ENCODE measurements at places on chromosomes 4 and X. TPM values are rescaled to one million over a fixed set of nuclear protein-coding genes. Genes with fewer than 3 reads are reported as not detected.
A peak's percentile ranks its signal among the peaks of the same experiment; 100 is the strongest.

DNA sequence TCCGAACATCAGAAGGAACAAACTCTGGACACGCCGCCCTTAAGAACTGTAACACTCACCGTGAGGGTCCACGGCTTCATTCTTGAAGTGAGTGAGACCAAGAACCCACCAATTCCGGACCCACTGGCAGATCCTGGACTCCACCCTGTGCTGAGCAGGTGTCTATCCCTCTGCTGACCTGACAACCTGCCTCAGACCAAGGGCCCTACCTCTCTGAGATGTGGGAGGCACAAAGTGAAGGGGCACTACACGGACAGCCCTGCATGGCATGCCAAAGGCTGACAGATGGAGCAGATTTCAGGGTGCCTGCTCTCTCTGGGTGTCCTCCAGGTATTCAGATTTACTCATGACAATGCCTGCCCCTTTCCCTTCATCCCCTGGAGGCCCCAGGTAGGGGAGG is 14.0 kb upstream of the HSFX1 start:
- no peak overlapping the region for H3K4me3 ChIP-seq
- no peak for DNase-seq
- no peak overlapping the region for H3K27ac ChIP-seq
- no peaks in the 10 kb centered on the region for H3K4me1 ChIP-seq

DNA sequence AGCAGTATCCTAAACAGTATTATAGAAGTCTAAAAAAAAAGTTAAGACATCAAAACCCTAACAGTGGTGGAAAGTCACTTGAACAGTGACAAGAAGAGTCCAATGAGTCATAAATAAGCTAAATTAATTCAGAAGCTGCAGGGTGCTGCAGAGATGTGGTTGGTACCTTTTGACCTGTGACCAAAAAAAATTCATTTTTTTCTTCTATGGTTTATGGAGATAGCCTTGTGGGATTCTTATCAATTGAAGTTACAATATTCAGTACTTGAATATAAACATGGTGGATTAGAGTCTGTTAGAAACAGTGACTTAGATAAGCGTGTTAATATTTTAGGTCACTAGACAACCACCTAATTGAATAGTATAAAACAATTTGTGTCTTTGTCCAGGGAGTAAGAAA is 35.4 kb downstream of the CCSER1 start:
- H3K4me3 ChIP-seq: no peak overlapping the region
- no peak overlapping the region for H3K27ac ChIP-seq

- H3K27ac ChIP-seq: no peak overlapping the region
- H3K4me1 ChIP-seq: no peaks in the 10 kb centered on the region
- DNase-seq: no peak
- H3K27me3 ChIP-seq: no peaks in the 10 kb centered on the region
These were observed 804.2 kb upstream of the FRG1 start for GRCh38 chr4:189136462-189136861.

DNA sequence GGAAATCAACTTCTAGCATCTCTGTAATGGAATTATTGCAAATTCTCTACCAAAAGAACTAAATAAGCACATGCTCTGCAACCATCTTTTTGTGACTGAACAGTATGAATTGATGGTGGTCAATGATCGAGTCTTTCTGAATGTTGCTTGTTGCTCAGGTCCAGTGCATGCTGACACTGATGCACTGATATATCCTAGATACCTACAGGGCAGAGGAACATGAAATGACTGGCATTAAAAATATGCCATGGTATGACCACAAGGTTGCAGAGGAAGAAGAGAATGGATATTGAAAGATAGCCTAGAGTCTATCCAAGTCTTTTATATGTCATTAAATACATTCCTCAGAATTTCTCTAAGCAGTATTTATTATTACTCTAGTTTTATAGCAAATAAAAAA is 692.8 kb upstream of the TENM3 start:
- H3K27ac ChIP-seq: no peak overlapping the region
- no peaks in the 10 kb centered on the region for H3K36me3 ChIP-seq
- no peaks in the 10 kb centered on the region for H3K4me1 ChIP-seq
- H3K4me3 ChIP-seq: no peak overlapping the region
- DNase-seq: no peak

The ELOVL6 gene
- total RNA-seq: 4.1 TPM

GRCh38 chr4:186760576-186760975 is 36.9 kb upstream of the FAT1 start:
- no peak overlapping the region for H3K27ac ChIP-seq
- no peaks in the 10 kb centered on the region for H3K27me3 ChIP-seq
- DNase-seq: no peak
- no peak overlapping the region for H3K4me3 ChIP-seq
- no peaks in the 10 kb centered on the region for H3K36me3 ChIP-seq
- no peaks in the 10 kb centered on the region for H3K4me1 ChIP-seq

DNA sequence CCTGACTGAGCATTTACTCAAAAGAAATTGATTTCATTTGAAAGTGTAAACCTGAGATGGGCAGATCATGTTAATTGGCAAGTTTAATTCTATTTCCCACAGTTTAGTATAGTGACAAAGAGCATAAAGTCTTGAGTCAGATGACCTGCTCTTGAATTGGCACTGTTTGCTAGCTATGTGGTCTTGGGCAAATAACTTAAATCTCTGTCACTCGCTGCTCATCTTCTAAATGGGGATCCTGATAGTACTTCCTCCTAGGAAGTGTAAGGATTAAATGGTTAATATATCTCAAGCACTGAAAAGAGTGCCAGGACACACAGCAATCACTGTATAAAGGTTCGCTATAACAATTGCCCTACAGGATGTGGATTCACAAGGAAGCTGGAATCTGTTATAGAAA is 242.8 kb upstream of the JADE1 start:
- H3K4me3 ChIP-seq: no peak overlapping the region
- H3K27me3 ChIP-seq: no peaks in the 10 kb centered on the region
- DNase-seq: no peak
- no peaks in the 10 kb centered on the region for H3K36me3 ChIP-seq

DNA sequence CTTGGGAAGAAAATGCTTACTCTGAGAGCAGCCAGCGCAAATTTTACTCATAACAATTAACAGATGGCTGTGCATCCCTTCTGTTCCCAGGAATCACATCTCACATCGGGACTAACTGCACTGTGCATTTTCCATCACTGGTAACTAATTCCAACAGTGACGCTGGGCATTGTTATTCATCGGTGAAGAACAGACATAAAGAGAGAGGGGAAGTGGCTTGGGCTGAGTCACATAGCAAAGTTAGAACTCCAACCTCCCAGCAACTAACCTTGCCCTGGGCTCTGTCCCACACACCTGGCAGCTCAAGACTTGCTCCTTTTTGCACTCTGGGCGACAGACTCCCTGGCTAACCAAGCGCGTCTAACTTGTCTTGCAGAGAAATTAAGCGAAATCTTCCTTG is 6.4 kb upstream of the LONRF3 start:
- H3K4me1 ChIP-seq: no peaks in the 10 kb centered on the region
- H3K27me3 ChIP-seq: no peaks in the 10 kb centered on the region
- no peaks in the 10 kb centered on the region for H3K36me3 ChIP-seq
- no peak for DNase-seq
- no peak overlapping the region for H3K27ac ChIP-seq

DNA sequence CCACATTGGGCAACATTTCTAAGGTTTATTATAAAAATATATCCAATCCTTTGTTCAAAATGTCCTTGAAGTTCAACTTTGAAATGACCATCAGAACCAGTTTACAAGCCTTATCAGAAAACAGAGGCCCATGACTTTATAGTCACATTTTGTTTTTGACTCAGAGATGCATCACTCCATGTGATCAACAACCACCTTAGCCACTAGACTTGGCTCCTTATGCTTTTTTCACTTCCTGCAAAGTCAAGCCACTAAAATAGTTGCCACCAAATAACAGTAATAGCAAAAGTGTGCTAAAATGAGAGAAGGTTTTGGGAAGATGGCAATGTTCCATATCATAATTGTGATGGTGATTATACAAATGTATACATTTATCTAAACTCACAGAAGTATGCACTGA is 181.7 kb downstream of the MAML3 start:
- no peak overlapping the region for H3K4me3 ChIP-seq
- DNase-seq: no peak
- H3K36me3 ChIP-seq: no peaks in the 10 kb centered on the region
- H3K27me3 ChIP-seq: no peaks in the 10 kb centered on the region

The GLRA2 gene
- not detected for total RNA-seq

DNA sequence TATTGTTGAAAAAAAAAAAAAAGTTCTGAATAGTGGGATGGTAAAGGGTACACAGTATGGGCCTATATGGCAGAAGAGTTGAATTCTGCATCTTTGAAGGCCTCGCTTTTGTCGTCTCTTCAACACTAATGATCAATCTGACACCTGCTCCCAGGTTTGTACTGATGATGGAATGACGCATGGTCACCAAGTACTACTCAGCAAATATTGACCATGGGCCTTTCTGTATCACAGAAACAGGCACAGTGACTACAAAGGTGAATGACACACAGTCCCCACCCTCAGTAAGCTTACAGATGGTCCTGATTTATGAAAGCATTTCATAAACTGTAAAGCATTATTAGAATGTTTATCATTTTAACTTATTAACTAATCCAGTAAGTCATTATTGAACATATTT is 152.6 kb downstream of the LDB2 start:
- H3K27ac ChIP-seq: no peak overlapping the region
- no peaks in the 10 kb centered on the region for H3K36me3 ChIP-seq
- no peaks in the 10 kb centered on the region for H3K27me3 ChIP-seq
- H3K4me1 ChIP-seq: no peaks in the 10 kb centered on the region

The PLAC8 gene
- 7.9 TPM for total RNA-seq

GRCh38 chrX:9855561-9856283 is 69.5 kb downstream of the SHROOM2 start:
- no peak for DNase-seq
- H3K4me3 ChIP-seq: no peak overlapping the region
- H3K4me1 ChIP-seq: no peaks in the 10 kb centered on the region
- H3K36me3 ChIP-seq: no peaks in the 10 kb centered on the region
- H3K27me3 ChIP-seq: no peaks in the 10 kb centered on the region
- no peak overlapping the region for H3K27ac ChIP-seq

DNA sequence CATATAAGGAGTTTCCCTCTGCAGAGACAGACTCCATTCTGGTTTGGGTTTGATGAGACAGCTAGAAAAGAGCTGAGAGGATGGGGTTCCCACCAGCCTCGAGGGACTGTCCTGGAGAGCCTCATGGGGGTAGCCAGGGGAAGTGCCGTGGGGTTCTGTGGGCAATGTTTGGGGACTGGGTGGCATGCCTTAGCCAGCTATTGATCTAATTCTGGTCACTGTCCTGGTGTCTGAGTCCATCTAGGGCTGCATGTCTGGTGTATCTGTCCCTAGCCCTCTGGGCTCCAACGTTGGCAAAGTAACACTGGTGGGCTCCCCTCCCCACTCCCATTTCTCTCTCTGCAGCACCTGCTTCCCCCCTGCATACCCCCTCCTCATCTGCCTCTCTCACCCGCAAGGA is 135.4 kb downstream of the SMIM20 start:
- H3K4me1 ChIP-seq: no peaks in the 10 kb centered on the region
- no peak overlapping the region for H3K4me3 ChIP-seq
- no peaks in the 10 kb centered on the region for H3K36me3 ChIP-seq
- H3K27ac ChIP-seq: peak overlapping the region; percentile 82

The GUCY1B1 gene
- total RNA-seq: 5.4 TPM

The WWC2 gene
- 40.3 TPM for total RNA-seq

The EMCN gene
- 23.9 TPM for total RNA-seq

The SPANXD gene
- total RNA-seq: not detected

DNA sequence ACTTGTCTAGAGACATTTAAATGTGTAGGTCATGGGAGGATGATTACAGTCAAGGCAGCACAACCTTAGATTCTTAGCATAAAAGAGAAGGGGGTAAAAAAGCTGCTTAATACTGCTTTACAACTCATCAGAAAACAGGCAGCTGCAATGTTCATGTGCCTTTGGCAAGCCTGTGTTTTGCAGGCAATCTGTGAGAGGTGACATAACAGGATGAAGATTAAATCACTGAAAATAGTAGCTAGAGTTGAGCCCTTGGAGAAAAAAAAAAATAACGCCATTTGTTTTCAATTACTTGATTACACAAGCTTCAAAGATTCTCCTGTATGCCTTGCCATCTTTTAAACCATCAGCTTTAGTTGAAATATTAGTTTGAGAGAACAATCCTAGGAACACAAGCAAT is 847.6 kb upstream of the LCORL start:
- H3K27me3 ChIP-seq: no peaks in the 10 kb centered on the region
- no peaks in the 10 kb centered on the region for H3K4me1 ChIP-seq
- DNase-seq: no peak

The EVC gene
- total RNA-seq: 25.9 TPM

GRCh38 chr4:67603310-67604028 is 44.9 kb downstream of the STAP1 start:
- no peaks in the 10 kb centered on the region for H3K36me3 ChIP-seq
- H3K27ac ChIP-seq: no peak overlapping the region
- H3K27me3 ChIP-seq: no peaks in the 10 kb centered on the region
- no peak for DNase-seq
- no peaks in the 10 kb centered on the region for H3K4me1 ChIP-seq

GRCh38 chr4:158255727-158256324 is 45.5 kb downstream of the TMEM144 start:
- no peaks in the 10 kb centered on the region for H3K36me3 ChIP-seq
- no peak overlapping the region for H3K4me3 ChIP-seq
- H3K27ac ChIP-seq: no peak overlapping the region
- H3K4me1 ChIP-seq: no peaks in the 10 kb centered on the region
- no peaks in the 10 kb centered on the region for H3K27me3 ChIP-seq
- DNase-seq: no peak

DNA sequence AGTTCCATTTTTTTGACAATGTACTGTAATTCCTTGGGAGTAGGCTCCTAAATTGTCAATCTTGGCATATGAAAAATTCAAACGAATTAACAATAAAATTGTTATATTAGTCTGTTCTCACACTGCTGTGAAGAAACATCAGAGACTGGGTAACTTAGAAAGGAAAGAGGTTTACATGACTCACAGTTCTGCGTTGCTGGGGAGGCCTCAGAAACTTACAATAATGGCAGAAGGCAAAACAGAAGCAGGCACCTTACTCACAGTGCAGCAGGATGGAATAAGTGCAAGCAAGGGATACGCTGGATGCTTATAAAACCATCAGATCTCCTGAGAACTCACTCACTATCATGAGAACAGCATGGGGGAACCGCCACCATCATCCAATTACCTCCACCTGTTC is 246.4 kb upstream of the TRAM1L1 start:
- H3K4me1 ChIP-seq: no peaks in the 10 kb centered on the region
- DNase-seq: no peak
- no peak overlapping the region for H3K27ac ChIP-seq
- no peaks in the 10 kb centered on the region for H3K27me3 ChIP-seq
- H3K36me3 ChIP-seq: no peaks in the 10 kb centered on the region

DNA sequence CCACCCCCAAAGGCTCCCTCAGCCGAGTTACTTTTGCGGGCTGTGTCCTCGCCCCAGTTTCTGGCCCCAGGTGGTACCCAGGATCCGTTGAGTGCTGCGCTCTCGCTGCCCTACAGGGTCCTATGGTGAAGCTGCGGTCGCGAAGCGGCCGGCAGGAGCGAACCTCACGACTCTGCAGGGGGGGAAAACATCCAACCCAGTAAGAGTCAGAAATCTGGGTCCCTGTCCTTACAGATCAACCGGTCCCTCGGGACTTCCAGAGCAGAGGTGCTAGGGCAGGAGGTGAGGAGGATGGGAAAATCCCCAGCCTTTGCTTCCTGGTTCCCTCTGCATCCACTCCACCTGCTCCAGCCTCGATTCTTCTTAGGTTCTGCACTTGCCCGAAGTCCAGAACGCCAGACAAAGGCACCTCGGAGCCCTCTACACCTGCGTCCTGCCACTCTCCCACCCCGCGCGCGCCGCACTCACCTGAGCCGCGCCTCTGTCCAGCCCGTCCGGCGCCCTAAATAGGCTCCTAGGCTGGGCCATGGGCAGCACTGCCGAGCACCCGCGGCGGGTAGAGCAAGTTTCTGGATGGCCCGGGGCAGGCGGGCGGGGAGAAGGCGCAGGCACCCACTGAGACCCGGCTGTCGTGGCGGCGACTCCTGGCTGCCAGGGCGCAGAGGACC is at the start of gene HS3ST1:
Gene HS3ST1 (minus strand): TSS at position 664 of the 668 bp plus-strand sequence. CDS start 28,889 bp downstream, outside the sequence.
- H3K27me3 ChIP-seq: no peaks in the 10 kb centered on the region
- no peak for DNase-seq
- no peaks in the 10 kb centered on the region for H3K36me3 ChIP-seq
- no peaks in the 10 kb centered on the region for H3K4me1 ChIP-seq
- peak within 1 kb of the TSS; percentile 88 for H3K4me3 ChIP-seq

Data from breast epithelium (tissue), 4 donors.